Ascending aorta (tissue), 2 donors: ENCODE measurements at places on chromosomes 6 and 20. TPM values are rescaled to one million over a fixed set of nuclear protein-coding genes. Genes with fewer than 3 reads are reported as not detected.

- H3K4me1 ChIP-seq, result no peaks in the 10 kb centered on the region
- no peak for DNase-seq
- peak overlapping the region; percentile 12 for H3K4me3 ChIP-seq
- H3K27ac ChIP-seq, result no peak overlapping the region
- no peaks in the 10 kb centered on the region for H3K36me3 ChIP-seq
Measured at GRCh38 chr6:7672066-7673062, 53.5 kb upstream of the BMP6 start.

DNA sequence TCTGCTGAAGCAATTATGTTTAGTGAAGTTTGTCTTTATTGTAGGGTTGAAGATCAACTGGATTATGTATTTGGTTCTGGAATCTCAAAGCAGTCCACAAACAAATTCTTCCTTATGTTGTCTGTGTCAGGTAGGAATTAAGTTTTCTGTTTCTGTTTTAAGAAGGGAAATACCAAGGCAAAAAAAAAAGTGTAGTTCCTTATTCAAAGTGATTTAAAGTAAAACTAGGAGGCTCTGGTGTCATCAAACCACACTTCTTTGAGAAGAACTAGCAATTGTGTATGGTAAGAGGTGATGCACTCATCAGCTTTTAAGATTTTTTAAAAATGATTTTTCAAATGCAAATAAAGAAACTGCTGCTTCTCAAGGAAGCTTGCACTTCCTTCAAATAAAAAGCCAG, 1.9 kb downstream of the FAM135A start:
- H3K27me3 ChIP-seq, result no peaks in the 10 kb centered on the region
- no peak for DNase-seq
- peaks cover 9% of the 10 kb centered on the region for H3K36me3 ChIP-seq
- H3K4me3 ChIP-seq, result no peak overlapping the region
- no peaks in the 10 kb centered on the region for H3K4me1 ChIP-seq

The ETV7 gene
- total RNA-seq, result not detected

DNA sequence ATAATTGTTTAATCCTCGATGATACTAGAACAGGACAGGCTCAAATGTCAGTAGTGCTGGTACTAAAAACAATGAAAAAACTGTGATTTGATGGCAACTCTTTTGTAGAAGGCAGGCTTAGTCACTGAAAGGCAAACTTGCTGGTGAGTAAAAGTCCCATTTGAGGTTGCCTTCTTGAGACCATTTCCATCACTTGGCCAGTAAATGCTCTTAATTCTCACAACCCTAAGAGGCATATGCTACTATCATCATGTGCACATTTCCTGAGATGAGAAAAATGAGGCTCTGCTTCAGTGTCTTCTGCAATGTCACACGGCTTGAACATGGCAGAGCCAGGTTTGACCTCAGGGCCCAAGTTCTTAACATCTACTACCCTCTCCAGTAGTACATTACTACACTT, 9.9 kb downstream of the AKIRIN2 start:
- peak overlapping the region; percentile 5 for H3K27ac ChIP-seq
- H3K36me3 ChIP-seq, result no peaks in the 10 kb centered on the region
- H3K4me1 ChIP-seq, result peaks cover 18% of the 10 kb centered on the region
- no peaks in the 10 kb centered on the region for H3K27me3 ChIP-seq
- H3K4me3 ChIP-seq, result no peak overlapping the region
- DNase-seq, result no peak

GRCh38 chr6:21245488-21245887, 348.1 kb upstream of the SOX4 start:
- no peaks in the 10 kb centered on the region for H3K4me1 ChIP-seq
- H3K4me3 ChIP-seq, result no peak overlapping the region
- H3K27me3 ChIP-seq, result no peaks in the 10 kb centered on the region
- DNase-seq, result no peak

- no peak for DNase-seq
- no peaks in the 10 kb centered on the region for H3K4me1 ChIP-seq
- no peak overlapping the region for H3K4me3 ChIP-seq
- no peaks in the 10 kb centered on the region for H3K36me3 ChIP-seq
- H3K27me3 ChIP-seq, result no peaks in the 10 kb centered on the region
- H3K27ac ChIP-seq, result no peak overlapping the region
Measured at GRCh38 chr6:11890849-11891248, 112.2 kb upstream of the ADTRP start.

DNA sequence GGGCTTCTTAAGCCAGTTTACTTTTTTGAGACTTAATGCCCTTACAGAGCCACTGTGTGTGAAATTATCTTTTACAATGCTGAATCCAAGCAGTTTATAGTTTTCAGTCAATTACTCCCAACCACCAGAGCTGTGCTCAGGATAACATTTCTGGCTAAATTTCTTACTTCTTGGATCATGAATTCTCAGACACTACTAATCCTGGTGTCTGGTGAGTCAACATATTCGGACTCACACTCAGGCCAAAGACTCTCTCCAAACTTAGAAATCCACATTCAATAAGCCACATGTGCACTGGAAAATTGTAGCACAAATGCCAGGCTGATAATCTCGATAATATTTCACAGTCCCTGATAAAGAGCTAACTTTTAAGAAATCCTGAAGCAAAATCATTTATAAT, 49.0 kb downstream of the PTPRT start:
- DNase-seq, result no peak
- H3K27me3 ChIP-seq, result no peaks in the 10 kb centered on the region
- H3K27ac ChIP-seq, result no peak overlapping the region
- H3K4me3 ChIP-seq, result no peak overlapping the region

- no peaks in the 10 kb centered on the region for H3K27me3 ChIP-seq
- DNase-seq, result no peak
- no peak overlapping the region for H3K4me3 ChIP-seq
- no peaks in the 10 kb centered on the region for H3K4me1 ChIP-seq
- H3K36me3 ChIP-seq, result no peaks in the 10 kb centered on the region
- no peak overlapping the region for H3K27ac ChIP-seq
Measured at GRCh38 chr6:69918813-69919475, 52.6 kb downstream of the COL19A1 start.

DNA sequence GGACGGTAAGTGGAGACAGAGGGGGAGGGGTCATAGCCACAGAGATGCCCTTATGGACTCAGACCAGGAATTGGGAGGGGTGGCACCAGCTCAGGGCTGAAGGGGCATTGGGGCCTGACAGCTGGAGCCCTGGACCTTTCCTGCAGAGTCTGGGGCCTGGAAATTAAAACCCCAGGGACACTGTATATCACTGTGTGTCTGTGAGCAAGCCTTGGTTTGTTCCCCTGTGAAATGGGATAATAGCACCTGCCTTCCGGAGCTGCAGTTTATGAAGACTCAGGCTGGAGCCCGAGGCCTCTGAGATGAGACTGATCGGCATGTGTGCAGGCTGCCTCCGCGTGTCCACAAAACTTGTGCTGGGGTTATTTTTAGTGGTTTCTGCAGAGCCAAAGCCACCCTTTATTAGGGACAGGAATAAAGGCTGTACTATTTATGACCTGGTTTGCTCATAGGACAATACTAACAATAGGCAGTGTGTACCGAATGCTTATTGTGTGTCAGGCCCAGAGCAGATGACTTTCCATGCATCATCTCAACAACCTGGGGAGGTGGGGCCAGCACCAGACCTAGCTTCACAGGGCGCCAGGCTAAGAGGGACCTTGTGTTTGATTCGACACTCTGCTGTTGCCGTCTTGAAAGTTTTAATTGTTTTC, 22.6 kb downstream of the MYH7B start:
- H3K27ac ChIP-seq, result no peak overlapping the region
- no peak for DNase-seq
- H3K27me3 ChIP-seq, result no peaks in the 10 kb centered on the region
- no peaks in the 10 kb centered on the region for H3K4me1 ChIP-seq
- H3K36me3 ChIP-seq, result no peaks in the 10 kb centered on the region
- no peak overlapping the region for H3K4me3 ChIP-seq

The CLPSL1 gene
- total RNA-seq, result not detected

The BPIFB1 gene
- total RNA-seq, result not detected

The C6orf58 gene
- total RNA-seq, result not detected

GRCh38 chr6:14912226-14912625, 333.6 kb upstream of the JARID2 start:
- H3K27me3 ChIP-seq, result no peaks in the 10 kb centered on the region
- no peak for DNase-seq
- H3K36me3 ChIP-seq, result no peaks in the 10 kb centered on the region
- H3K4me3 ChIP-seq, result no peak overlapping the region
- no peak overlapping the region for H3K27ac ChIP-seq

The PRPH2 gene
- 0.11 TPM for total RNA-seq

- no peaks in the 10 kb centered on the region for H3K27me3 ChIP-seq
- DNase-seq, result no peak
- no peak overlapping the region for H3K4me3 ChIP-seq
- H3K27ac ChIP-seq, result peak overlapping the region; percentile 86
- H3K4me1 ChIP-seq, result peaks cover 20% of the 10 kb centered on the region
Measured at GRCh38 chr20:6703047-6703446, 64.4 kb upstream of the BMP2 start.

- DNase-seq, result no peak
- H3K4me1 ChIP-seq, result peaks cover 13% of the 10 kb centered on the region
- no peak overlapping the region for H3K4me3 ChIP-seq
- no peaks in the 10 kb centered on the region for H3K36me3 ChIP-seq
- no peak overlapping the region for H3K27ac ChIP-seq
- no peaks in the 10 kb centered on the region for H3K27me3 ChIP-seq
Measured at GRCh38 chr6:166614589-166614988, 12.5 kb downstream of the RPS6KA2 start.

DNA sequence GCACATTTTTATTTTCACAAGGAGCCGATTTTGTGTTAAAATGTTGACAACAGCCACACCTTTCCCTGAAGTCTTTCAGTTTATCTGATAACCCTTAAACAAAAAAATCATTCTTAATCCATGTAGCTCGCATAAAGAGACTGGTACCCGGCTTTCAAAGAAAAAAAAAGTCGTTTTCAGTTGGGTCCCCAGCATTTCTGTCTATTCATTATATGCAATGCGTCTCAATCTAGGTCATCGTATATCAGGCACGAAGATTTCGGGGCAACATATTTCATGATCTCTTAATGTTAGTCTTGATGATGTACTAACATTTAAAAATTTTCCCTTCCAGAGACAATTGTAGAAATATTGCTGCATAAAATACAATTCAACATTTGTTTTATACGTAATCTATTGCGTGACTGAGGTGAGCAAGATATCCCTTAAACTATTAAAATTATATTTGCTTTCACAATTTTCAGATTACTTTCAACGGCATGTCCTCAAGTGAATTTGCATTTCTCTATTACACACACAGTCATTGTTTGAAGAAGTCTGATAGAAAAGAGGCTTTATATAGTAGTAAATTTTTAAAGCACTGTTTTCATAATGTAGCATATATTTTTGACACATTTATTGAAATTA, 2.9 kb upstream of the TUBB2B start:
- H3K4me1 ChIP-seq, result peaks cover 13% of the 10 kb centered on the region
- no peaks in the 10 kb centered on the region for H3K36me3 ChIP-seq
- H3K4me3 ChIP-seq, result peak overlapping the region; percentile 24
- no peak for DNase-seq
- H3K27ac ChIP-seq, result no peak overlapping the region

- H3K27ac ChIP-seq, result peak overlapping the region; percentile 95
- H3K27me3 ChIP-seq, result no peaks in the 10 kb centered on the region
- no peaks in the 10 kb centered on the region for H3K36me3 ChIP-seq
- H3K4me3 ChIP-seq, result peak overlapping the region; percentile 79
- peaks cover 2% of the 10 kb centered on the region for H3K4me1 ChIP-seq
- DNase-seq, result no peak
Measured at GRCh38 chr6:125748406-125749172, 843 bp upstream of the HEY2 start.

DNA sequence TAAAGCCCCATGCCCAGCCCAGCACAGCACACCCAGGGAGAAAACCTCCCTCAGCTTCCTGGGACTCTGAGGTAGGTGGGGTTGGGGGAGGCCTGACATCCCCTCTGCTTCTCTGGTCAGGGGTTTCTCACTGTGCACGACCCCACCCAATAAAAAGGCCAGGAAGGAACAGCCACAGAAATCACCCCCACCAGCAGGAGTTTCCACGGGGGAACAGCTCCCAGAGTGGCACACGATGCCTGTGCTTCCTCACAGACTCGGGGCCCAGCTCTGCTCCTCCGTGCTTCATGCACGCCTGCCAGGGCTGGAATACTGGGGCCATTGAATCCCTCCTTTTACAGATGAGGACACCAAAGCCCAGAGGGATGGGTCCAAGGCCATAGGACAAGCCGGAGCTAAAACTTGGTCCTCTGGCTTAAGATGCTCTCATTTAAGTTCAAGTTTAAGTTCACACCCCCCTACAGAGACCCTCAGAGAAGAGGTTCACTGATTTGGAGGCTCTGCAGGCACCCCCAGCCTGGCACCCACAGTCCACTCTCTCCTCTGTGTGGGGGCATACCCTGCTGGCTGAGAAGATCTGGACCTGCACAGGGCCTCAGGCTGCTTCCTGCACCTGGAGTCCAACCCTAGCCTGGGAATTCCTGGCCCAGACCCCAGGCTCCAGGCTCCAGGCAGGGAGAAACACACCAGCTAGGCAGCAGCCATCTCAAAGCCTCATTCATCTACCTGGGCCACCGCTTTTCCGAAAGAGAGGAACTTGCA, 14.3 kb downstream of the ACSS1 start:
- no peak overlapping the region for H3K4me3 ChIP-seq
- no peak for DNase-seq
- H3K27me3 ChIP-seq, result no peaks in the 10 kb centered on the region
- H3K36me3 ChIP-seq, result peaks cover 15% of the 10 kb centered on the region
- peaks cover 86% of the 10 kb centered on the region for H3K4me1 ChIP-seq

The NPEPL1 gene
- 68.3 TPM for total RNA-seq

The APCDD1L gene
- 2.1 TPM for total RNA-seq

The PRDM13 gene
- total RNA-seq, result not detected

- peaks cover 15% of the 10 kb centered on the region for H3K36me3 ChIP-seq
- peaks cover 87% of the 10 kb centered on the region for H3K4me1 ChIP-seq
- H3K4me3 ChIP-seq, result no peak overlapping the region
Measured at GRCh38 chr20:25050082-25050481, 7.9 kb downstream of the ACSS1 start.
